Neuronal stem cell (in vitro differentiated cells): ENCODE measurements at places on chromosomes 3 and 15.

DNA sequence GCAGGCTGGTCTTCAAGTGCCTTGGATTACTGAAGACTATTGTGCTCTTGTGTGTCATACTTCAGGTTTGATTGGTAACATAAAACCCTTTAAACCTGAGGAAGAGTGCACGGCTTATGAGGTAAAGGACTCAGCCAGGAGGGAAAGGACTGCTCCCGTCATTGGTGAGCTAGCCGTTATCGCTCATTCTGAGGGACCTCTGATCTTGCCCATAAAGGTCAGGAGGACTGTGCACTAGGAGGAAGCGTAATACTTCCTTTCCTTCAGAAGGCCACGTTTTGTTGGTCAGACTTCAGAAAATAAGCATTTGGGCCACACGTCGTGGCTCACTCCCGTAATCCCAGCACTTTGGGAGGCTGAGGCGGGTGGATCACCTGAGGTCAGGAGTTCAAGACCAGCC, 37.7 kb downstream of the PXK start:
- DNase-seq = no peak

GRCh38 chr15:44136991-44137477, 58.0 kb downstream of the FRMD5 start:
- no peak for DNase-seq

GRCh38 chr15:44458429-44458828, 31.0 kb downstream of the CTDSPL2 start:
- no peak for DNase-seq

GRCh38 chr3:34439796-34440195, 641.4 kb downstream of the PDCD6IP start:
- DNase-seq = no peak

DNA sequence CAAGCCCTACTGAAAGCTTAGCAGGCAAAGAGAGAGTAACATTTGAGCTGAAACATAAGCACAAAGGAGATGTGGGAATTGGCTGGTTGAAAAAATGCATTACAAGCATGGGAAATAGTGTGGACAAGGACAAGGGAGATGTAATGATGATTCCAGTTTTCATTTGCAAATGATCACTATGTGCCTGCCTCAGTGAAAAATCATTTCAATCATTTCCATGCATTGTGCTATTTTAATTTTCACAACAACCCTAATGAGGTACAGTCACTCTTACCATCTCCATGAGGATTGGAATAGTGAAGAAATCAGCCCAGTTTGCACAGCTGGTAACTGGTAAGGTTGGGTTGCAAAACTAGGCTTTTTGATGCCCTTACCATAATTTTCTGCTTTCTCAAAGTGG, 123.2 kb downstream of the ARNT2 start:
- DNase-seq = no peak

DNA sequence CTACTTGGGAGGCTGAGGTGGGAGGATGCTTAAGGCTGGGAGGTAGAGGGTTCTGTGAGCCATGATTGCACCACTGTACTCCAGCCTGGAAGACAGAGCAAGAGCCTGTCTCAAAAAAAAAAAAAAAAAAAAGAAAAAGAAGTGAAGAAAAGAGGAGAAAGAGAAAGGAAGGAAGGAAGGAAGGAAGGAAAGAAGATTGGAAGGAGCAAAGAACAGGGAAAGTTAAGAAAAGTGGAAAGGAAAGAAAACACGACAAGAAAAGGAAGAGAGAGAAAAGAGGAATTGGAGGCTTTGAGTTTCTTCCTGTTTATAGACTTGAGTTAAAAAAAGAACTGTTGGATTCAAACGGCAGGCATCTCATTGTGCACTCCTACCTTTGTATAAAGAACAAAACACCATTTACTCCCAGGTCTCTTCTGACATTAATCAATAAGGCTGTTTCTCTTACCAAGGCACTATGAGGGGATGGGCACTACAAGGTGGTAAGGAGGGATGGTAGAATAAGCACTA, 73.5 kb downstream of the EDEM1 start:
- DNase-seq = peak; percentile 58

DNA sequence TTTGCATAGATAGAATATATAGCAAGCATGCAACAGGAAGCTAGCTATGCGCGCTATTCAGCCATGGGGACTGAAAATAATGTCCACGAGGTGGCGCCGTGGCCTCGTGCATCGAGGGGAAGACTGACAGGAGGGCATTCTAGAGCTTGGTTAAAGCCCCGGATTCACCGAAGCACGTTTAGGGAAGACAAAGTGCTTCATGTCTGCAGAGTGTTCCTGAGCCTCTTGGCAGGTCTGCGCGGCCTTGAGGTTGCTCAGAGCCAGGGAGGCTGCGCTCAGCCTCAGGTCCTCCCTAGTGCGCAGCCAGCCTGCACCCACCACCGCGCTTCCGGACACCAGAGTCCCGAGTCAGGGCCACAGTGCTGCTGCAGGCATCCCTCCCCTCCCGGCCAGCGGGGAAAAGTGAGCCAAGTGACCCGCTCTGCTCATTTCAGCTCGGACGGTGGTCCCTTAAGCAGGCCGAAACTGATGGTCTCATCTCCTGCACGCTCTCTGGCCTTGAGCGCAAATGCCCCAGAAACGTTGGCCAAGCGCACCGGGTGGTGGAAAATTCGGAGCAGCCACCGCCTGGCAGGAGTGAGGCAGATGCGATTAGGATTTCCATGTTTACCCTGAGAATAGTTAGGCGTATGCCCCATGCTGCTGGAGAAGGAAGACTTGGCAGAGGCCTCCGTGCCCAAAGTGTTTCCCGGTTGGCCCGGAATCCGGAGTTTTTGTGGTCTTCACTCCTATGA, 24.8 kb downstream of the GABRA5 start:
- peak; percentile 82 for DNase-seq

GRCh38 chr15:51189669-51190385, 95.1 kb upstream of the TNFAIP8L3 start:
- DNase-seq = no peak

DNA sequence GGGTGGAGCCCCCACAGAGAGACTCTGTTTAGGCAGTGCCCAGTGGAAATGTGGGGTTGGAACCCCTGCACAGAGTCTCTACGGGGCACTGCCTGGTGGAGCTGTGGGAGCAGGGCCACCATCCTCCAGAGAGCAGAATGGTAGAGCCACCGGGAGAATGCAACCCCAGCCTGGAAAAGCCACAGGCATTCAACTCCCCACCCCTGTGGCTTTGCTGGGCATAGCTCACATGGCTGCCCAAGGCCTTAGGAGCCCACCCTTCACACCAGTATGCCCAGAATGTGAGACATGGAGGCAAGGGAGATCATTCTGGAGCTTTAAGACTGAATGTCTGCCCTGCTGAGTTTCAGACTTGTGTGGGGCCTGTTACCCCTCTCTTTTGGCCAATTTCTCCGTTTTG, 19.0 kb upstream of the CHCHD6 start:
- no peak for DNase-seq

DNA sequence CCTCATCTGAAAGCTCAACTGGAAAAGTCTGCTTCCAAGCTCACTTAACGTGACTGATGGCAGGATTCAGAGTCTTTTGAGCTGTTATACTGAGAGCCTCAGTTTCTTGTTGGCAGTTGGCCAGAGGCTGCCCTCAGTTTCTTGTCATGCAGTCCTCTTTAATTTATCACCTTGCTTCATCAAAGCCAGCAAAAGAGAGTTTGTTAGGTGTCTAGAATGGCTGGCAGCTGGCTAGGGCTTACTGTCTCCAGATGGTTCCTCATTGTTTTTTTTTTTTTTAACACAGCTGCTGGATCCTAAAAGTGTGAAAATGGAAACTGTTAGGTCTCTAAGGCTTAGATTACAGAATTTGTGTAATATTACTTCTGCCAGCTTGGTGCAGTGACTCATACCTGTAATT, 310.6 kb downstream of the PDCD6IP start:
- no peak for DNase-seq

DNA sequence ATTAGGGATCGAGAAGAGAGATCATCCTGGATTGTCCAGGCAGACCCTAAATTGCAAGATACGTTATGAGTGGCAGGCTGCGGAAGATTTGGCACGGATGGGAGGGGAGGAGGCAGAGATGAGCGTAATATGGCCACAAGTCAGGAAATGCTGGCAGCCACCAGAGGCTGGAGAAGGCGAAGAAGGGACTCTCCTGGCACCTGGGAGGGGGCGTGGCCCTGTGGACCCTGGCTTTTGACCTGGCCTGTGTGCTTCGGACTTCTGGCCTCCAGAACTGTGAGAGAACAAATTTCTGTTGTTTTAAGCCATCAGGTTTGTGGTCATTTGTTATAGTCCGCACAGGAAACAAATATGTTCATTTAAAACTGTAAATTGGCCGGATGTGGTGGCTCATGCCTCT, 31.9 kb upstream of the IGF1R start:
- no peak for DNase-seq
